ENCODE measurements at places on chromosomes 11 and 22.

- peak; percentile 81 for DNase-seq
Observed at GRCh38 chr11:65416841-65417701, 5.5 kb upstream of the NEAT1 start.

- DNase-seq: no peak
Observed at GRCh38 chr11:47109727-47110246, 66.9 kb downstream of the ARFGAP2 start.

GRCh38 chr11:33211153-33211552 is 46.0 kb upstream of the HIPK3 start:
- DNase-seq: no peak

- peak; percentile 79 for DNase-seq
Observed at GRCh38 chr22:23182309-23183060, 2.2 kb downstream of the BCR start.

DNA sequence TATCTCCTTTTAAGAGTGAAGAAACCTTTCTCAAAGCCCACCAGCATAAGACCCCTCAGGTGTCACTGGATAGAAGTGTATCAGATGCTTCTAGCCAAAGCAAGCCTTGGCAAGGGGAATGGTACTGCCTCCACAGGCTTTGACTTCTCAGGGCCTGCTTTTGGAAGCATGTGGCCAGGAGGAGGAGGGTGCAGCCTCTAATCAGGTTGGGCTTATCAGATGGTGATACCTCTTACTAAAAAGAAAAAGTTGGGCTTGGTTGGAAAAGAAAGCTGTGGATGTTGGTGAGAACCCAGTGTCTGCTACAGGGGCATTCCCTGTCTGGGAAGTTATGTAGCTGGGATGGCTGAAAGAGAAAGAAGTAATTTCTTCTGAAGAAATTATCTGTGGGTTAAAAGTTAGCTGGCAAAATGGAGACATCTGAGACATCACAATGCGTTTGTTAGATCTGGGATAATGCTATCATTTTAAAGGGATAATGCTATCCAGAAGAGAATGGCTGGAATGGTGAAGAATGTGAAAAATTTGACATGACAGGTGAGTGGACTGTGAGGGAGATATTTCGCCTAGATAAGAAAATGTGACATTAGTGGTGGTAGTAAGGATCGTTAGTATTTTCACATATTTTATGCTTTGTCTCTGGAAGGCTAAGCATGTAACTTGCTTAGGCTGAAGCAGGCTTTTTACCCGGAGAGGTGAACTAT is 7.2 kb downstream of the APLP2 start:
- DNase-seq: no peak

GRCh38 chr11:122270535-122270934 is 154.5 kb upstream of the BLID start:
- DNase-seq: no peak

GRCh38 chr11:8826901-8827560 is 84.0 kb upstream of the AKIP1 start:
- peak; percentile 33 for DNase-seq

- DNase-seq: no peak
Observed at GRCh38 chr11:124875401-124875800, 10.2 kb downstream of the ROBO3 start.

GRCh38 chr11:35330931-35331330 is 88.4 kb downstream of the SLC1A2 start:
- DNase-seq: peak; percentile 63

DNA sequence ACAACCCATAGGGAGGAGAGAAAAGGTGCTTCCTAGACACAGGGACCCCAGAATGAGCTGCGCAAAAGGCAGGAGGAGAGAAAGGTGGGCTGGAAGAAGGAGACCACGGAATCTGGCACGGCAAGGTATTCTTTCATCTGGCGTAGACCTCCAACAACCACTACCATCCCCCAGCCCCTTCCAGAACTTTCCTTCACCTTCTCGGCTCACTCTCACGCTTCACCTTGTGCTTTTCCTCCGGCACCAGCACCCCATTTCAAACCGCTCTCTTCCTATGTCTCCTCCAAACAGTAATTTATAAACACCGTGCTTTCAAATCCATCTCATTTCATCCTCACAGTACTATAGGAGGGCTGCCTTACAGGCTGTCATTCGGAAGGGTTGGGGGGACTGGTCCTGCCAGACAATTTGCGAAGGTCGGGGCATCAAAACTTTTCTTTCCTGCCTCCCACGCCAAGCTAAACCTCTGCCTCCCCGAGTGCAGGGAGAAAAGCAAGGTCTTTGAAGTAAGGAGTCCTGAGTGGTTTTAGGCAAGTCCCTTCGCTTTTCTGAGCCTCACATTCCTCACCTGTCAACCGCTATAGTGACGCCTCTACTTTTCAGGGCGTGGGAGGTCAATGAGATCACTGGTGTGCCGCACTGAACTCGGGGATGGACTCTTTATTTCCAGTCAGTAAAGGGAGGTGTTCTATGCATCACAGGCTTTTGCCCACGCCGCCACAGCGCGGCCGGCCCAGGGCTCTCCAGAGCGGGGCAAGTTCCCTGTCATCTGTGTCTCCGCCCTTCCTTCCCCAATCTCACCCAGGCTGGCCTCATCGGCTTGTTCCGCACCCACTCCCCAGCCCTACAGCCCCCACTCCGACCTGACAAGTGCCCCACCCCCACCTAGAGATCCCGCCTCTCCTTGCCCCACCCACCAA is 800 bp downstream of the KCTD21 start:
- DNase-seq: peak; percentile 91

GRCh38 chr22:20624161-20624616 is 116.8 kb downstream of the MED15 start:
- peak; percentile 75 for DNase-seq

- DNase-seq: no peak
Observed at GRCh38 chr11:102516179-102516578, 14.4 kb downstream of the MMP7 start.

DNA sequence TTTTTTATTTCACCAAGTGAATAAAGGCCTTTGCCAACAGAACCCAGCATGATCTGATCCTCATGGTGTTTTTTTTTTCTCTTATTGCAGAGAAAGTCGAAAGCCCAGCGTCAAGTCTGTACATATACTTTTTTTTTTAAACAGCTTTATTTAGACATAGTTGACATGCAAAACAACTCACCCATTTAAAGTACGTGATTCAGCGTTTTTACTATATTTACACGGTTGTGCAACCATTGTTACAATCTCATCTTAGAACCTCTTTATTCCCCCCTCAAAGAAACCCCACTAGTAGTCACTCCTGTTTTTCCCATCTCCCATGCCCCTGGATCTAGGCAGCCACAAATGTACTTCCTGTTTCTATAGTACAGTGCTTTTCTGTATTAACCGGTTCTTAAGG is 20.6 kb upstream of the AP1B1 start:
- no peak for DNase-seq

GRCh38 chr11:405954-406795 is 8.6 kb downstream of the SIGIRR start:
- no peak for DNase-seq

DNA sequence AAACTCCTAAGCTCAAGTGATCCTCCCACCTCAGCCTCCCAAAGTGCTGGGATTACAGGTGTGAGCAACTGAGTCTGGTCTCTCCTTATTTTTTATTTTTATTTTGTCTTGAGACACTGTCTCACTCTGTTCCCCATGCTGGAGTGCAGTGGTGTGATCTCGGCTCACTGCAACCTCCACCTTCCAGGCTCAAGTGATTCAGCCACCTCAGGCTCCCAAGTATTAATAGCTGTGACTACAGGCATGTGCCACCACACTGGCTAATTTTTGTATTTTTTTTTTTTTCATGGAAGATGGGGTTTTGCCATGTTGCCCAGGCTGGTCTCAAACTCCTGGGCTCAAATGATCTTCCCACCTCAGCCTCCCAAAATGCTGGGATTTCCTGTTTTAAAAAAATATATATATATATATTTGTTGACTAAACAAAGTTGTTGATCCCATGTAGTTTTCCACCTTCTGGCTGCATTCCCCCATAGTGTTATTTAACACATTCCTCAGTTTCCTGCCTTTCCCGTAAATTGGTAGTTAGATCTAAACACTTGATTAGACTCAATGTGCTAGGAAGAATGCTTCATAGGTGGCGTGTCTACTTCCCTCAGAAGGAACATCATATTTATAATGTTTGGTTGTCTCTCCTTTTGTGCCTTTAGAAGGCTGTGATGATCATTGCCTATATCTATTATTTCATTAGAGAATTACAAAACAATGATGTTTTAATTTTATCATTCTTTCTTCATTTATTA is 38.8 kb downstream of the LRRC32 start:
- DNase-seq: peak; percentile 21

DNA sequence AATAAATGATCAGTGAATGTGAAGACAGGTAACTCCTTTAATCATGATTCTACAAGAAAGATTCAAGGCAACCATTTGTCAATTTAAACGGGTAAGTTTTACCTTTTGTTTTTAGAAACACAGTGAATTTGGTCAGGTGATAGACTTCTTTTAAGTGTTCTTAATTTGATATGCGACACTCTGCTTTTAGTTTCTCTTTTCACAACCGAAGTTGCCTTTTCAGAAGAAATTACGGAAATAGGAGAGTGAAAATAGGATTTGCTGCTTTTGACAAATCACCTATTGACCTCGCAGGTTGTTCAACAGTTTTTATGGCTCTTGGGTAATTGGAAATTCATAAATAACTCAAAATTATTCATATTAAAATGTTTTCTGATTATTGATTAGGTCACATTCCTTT is 142.1 kb downstream of the CNTN5 start:
- no peak for DNase-seq

DNA sequence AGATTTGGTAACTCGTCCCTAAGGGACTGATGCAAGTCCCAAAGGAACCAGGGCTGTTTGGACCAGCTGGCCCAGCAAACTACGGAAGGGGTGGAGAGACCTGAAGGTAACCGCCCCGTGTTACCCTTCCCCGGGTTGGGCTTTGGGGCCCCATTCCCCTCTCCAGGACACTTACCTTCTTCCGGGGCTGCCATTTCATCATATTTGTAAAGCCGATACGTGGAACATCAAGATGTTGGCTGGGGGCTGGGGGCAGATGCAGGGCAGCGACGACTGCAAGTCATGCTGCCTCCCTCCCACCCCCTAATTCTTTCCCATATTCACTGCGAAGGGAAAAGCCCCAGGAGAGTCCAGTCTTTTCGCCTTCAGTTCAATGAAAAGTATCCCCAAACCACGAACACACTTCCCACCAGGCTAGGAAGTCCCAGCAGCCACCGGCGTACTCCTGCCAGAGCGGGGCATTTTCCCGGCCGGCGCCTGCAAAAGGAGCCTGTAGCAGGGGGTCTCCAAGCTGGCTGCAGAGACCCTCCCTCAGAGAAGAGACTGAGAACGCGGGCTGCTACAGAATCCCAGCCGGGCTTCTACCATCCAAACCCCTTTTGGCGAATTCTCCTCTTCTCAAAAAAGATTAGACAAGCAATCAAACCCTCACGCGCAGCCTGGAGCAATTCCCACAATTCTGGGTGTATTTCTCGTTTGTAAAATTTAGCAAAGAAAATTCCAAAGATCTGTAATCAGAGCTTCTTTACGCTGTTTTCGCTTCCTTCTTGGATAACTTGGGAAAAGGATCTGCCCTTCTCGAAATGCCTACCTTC is 236.7 kb downstream of the TTC28 start:
- no peak for DNase-seq

GRCh38 chr11:18171377-18172000 is 1.1 kb upstream of the MRGPRX4 start:
- DNase-seq: no peak

DNA sequence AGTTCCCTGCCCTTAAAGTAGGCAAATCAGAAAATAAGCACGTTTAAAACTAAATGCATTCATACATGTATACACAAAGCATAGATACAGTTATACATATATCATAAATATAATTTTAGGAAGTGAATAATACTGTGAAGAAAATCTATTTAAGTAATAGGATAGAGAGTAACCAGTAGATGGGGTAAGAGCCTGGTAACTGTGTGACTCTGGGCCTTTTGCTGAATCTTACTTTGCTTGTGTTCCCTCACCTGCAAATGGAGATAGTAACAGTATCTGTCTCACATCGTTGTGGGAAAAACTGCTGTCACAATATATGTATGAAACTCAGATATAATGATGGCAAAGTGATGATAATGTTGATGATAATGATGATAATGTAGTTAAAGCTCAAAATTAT is 29.9 kb downstream of the MS4A2 start:
- no peak for DNase-seq

DNA sequence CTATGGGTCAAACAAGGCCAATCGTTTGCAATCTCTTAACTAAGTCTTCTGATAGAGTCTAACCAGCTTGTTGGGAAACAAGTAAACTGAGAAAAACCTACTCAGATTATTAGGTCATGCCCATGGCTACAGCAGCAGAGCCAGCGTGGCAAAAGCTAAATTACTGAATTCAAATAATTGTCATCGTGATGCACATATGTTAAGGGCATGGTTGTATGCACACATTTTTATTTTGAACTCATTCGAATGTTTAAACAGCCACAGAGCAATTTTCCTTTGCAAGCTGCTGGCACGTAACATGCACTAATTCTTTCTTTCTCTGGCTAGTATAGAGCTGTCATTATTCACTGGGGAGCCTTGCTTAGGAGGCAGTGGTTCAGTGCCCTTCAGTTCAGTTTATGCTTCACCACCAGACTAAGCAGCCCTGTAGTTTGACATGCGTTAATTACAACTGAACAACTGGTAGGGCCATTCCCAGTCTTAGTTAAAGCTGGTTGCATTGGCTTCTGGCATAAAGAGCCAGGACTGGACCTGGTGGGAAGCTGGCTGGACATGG is 396.4 kb downstream of the METTL15 start:
- no peak for DNase-seq

DNA sequence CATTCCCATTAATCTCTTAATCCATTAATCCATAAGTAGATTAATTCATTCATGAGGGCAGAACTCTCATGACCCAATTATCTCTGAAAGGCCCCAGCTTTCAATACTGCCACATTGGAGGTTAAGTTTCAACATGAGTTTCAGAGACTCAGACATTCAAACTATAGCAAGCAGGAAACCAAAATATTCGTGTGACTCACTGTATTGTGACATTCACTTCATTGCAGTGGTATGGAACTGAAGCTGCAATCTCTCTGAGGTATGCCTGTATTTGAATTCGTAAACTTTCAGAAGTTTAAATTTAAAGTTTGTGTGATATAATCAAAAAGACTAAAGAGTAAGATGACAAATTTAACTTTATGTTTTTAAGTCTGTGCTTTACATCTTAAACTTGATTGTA is 2.9 kb upstream of the OR52J3 start:
- no peak for DNase-seq

GRCh38 chr11:44190883-44191230 is 95.4 kb downstream of the EXT2 start:
- DNase-seq: no peak

- DNase-seq: no peak
Observed at GRCh38 chr11:18754308-18754707, 28.3 kb upstream of the IGSF22 start.

Data from activated CD8-positive, alpha-beta memory T cell treated with anti-CD3 and anti-CD28 coated beads for 24 hours (primary cell).